ENCODE measurements at places on chromosomes 6 and 20.

- no peak for DNase-seq
Observed at GRCh38 chr6:84003131-84003530, 30.4 kb upstream of the MRAP2 start.

DNA sequence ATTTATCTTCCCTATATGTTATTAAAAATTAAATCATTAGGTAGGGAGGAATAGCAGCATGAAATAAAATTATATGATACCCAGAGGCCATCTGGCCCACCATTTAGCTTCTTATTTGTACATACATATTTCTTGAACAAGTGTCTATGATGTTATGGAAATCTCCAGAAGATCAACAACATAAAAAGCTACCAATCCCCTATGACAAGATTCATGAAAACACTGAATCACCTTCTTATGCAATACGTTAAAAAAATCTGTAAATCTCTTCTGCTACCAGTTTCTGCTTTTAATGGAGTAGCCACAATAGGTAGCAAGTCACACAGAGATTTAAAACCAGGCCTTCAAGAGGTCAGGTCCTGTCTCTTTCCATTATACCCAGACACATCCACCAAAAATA is 125.8 kb upstream of the ENPP5 start:
- no peak for DNase-seq

DNA sequence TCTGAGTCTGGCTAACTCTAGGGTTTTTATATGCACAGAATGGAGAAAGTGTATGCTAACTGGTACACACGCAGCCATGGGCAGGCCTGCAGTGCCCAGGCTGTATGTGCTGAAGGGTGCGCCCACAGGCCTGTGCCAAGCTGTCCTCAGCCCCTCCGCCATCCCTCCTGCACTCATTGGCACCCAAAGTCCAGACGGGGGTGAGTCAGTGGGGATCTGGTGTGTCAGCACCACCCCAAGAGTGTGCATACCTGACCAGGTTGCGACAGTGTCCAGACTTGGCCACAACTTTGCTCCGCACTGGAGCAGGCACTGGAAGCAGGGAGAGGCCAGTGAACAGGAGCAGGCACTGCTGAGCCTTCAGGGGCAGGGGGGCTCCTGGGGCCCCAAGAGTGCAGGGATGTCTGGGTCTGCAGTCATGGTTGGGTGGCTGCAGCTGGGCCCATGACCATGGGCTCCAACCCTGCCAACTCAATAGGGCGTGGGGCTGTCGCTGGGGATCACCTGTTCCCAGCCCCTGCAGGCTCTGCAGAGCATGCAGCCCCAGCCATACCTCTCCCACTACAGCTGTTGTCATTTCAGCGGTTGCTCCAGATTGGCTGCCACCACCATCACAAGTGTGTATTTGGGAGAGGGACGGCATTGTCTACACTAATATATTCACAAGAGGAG is 717.8 kb downstream of the EPHA7 start:
- no peak for DNase-seq

DNA sequence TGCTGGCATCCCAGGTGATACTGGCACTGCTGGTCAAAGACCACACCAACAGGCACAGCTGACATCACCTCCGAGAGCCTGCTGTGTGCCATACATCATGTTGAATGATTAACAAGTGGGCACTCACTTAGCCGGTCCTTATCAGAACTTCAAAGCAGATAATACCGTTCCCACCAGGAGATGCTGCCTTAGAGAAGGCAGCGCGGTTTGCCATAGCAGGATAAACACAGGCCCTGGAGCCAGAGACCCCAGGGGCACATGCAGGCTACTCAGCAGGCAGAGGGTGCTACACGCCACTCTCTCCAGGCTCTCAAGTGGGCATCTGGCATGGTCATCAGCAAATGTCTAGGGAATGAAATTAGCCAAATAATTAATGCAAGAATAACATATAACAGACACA is 86.5 kb upstream of the CST7 start:
- DNase-seq, result no peak

- DNase-seq, result no peak
Observed at GRCh38 chr20:21684671-21685070, 20.8 kb upstream of the PAX1 start.

- no peak for DNase-seq
Observed at GRCh38 chr20:52076164-52076563, 115.4 kb downstream of the ZFP64 start.

DNA sequence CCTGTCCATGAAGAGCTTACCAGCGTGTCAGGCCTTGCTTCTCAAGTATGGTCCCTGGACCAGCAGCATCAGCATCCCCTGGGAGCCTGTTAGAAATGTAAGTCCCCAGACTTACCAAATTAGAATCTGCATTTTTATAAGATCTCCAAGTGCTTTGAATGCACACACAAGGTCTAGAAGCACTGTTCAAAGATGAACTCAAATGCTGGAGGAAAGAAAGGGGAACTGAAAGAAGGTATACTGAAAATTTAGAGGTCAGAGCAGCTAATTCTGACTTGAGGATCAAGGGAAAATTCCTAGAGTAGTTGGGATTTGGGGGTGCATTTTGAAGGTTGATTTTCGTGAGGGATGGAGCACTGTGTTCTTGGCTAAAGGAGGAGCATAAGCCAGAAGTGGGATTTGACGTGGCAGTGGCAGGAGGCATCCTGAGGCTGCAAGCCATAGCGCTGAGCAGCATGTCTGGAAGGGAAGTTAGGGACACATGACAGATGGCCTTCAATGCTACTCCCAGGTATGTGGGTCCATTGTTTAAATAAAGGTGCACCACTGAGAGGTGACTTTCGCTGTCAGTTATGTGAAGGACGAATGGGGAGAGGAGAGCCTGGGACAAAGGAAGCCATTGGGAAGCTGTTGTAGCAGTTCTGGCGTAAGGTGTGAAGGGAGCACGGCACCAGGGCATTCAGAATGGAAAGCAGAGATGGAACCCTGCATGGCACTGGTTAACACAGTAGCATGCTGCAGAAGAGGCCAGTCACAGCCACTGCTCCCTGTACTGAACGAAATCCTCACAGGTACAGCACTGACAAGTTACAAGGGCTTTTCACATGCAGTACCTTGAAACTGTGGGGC is 36.2 kb downstream of the ARMC2 start:
- no peak for DNase-seq

- no peak for DNase-seq
Observed at GRCh38 chr20:48295445-48295903, 510.2 kb upstream of the SULF2 start.

GRCh38 chr6:161128230-161128629 is 136.7 kb downstream of the MAP3K4 start:
- no peak for DNase-seq
